Cerebellar nuclear complex (tissue), 1 donor: ENCODE measurements at places on chromosomes 4 and X.

DNA sequence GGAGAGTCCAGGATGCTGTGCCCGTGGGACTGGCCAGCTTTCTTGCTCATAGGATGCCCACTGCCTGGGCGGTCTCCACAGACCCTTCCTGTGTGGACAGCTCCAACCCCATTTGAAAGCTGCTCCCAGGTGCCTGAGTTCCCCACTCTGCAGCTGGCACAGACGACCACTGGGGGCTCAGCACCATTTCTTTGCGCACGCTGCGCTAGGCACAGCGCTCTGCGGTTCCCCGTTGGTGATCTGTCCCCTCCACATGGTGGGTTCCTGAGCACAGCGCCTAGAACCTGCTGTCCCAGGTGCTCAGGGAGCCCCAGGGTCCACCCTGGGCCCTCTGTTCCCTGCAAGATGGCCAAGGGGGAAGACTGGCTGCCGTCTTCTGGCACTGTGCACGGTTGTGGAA lies 45.4 kb upstream of the AFAP1 start:
- DNase-seq = no peak

DNA sequence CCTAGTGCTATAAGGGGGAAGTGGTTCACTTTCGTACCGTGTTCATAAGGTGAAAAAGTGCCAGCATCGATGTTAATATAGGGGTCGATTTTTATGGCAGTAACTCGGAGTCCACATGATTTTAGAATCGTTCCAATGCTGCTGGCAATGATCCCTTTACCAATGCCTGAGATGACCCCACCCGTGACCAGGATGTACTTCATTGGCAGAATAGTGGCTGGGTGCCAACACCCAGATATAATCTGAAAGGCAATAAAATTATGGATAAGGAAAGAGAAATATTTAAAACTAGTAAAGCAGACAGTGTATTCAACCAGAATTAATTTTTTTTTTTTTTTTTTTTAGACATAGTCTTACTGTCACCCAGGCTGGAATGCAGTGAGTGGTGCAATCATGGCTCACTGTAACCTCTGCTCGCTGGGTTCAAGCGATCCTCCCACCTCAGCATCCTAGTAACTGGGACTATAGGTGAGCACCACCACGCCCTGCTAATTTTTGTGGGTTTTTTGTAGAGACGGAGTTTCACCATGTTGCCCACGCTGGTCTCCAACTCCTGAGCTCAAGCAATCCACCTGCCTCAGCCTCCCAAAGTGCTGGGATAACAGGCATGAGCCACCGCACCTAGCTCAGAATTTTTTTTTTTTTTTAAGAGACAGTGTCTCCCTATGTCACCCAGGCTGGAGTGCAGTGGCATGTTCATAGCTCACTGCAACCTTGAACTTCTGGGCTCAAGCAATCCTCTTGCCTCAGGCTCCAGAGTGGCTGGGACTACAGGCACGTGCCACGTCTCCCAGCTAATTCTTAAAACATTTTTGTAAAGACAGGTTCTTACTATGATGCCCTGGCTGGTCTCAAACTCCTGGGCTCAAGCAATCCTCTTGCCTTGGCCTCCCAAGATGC lies 9.5 kb downstream of the CTPS2 start:
- no peak for DNase-seq

DNA sequence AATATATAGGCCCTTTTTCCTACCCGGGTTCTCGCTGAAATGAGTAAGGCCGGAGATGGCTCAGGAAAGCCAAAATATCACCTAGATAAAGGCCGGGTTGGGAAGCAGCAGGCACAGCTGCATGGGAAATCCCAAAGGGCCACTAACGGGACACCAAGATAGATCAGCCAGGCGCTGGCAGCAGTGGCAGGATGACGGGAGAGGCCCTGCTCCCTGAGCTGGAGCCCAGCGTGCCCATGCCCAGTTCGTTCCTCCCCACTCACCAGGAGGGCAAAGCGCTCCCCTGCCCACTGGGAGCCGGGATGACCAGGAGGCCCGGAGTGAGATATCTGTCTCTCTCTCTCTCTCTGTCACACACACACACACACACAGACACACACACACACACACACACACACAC lies 109.8 kb downstream of the DCTD start:
- no peak for DNase-seq

DNA sequence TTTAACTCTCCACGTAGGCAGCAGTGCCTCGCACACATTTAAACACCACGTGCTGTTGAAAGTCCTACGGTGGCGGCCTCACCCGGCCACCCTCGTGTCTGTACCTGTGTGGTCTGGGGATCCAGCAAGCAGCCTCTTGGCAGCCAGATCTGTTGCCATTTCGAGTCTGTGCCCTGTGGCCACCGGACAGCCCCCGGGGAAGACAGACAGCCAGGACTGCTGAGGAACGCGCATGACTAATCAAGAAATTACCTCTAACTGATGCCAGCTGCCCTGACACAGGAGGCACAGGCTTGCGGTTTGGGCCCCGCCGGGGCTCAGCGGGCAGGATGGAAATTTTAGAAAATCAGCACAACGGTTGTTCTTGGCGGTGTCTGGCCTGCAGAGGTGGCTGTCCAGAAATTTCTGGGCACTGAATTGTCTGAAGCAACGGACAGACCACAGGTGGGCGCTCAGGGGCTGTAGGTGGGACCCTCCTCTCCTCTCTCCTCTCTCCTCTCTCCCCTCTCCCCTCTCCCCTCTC lies 15.6 kb upstream of the ASMTL start:
- DNase-seq = no peak

GRCh38 chrX:110588164-110588563 lies 207.5 kb downstream of the CHRDL1 start:
- no peak for DNase-seq

DNA sequence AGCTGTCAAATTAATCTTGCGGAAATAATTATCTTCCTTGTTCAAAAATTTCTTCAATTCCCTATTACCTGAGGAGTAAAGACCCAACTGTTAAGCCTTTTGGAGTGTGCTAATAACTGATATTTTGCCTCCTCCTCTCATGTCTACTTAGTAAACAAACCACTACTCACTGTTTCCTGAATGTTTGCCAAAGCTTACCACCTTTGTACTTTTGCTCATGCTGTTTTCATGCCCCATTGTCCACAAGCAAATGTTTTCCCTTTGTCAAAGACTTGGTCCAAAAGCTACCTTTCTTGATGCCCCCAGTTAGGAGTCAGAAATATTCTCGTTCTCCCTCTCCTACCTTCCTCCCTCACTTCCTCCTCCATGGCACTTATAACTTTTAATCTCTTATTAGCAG lies 226.1 kb downstream of the ENOX2 start:
- no peak for DNase-seq

GRCh38 chrX:47645530-47645929 lies 4.8 kb downstream of the ELK1 start:
- DNase-seq = no peak

DNA sequence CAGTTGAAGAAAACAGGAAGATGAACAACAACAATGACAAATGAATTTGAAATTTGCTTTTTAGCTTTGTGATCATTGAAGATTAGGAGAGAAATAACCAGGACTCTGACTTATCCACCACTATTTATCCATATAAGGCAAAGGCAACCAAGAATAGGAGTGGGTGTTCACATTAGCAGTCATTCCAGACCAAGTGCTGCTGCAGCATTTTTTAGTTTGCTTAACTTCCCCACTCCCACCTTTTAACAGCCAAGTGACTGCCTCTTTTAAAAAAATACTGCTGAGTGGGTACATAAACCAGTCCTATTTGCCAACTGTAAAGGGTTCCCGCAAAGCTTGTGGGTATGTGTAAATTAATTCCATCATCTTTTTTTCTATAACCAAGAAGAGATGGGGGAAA lies 230.9 kb downstream of the IQCM start:
- DNase-seq = no peak

- DNase-seq = no peak
Observed at GRCh38 chr4:25437926-25438325, 60.9 kb downstream of the ANAPC4 start.
